ENCODE measurements at places on chromosomes 16 and 17.

GRCh38 chr17:50123649-50124349, 6.2 kb downstream of the SAMD14 start:
- DNase-seq: no peak

DNA sequence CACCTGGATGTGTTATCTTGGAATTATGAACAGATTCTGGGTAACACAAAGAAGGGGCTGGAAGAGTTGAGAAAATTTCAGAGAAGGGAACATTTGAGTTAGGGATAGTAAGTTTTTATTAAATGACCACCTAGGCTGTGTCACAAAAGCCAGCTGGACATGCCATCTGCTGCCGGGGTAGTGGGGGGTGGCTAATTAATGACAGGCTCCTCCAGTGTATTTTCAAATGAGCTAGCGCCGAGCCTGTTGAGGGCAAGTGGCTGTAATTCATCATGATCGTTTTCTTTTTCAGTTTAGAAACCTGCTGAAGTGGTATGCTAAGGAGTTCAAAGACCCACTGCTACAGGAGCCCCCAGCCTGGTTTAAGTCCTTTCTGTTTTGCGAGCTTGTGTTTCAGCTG, 6.2 kb downstream of the TMEM97 start:
- no peak for DNase-seq

DNA sequence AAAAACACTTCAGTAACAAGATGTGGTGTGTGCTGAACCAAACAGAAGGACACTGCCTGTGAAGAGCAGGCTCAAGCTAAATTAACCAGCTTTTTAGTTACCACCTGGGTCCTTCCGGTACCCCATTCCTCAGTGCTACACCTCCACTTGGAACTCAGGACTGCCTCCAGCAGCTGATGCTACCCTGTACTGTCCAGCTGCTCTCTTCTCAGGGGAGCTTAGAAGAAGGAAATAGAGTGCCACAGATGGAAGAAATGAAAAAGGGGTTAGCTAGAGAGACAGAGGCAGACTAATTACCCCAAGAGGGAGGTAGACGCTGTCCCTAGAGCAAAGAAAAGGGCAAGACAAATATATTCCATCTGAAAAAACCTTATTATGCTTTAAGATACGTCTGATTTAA, 5.7 kb downstream of the MED13 start:
- no peak for DNase-seq

DNA sequence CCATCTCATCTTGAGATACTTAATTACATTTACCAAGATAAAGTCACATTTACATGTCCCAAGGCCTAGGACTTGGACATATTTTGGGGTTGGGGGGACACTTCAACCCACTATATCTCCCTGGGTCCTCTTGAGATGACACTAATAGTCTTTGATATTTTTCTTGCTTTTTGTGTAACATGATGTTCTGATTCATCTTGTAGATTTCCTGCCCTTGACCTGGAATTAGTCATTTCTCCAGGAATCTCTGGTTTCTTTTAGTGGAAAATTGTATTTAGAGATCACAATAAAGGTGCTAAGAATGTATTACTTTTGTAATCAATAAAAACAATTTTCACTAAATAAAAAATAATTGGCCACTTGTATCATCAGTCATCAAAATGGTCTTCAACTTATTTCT, 157.3 kb downstream of the VPS53 start:
- DNase-seq: no peak

- DNase-seq: peak; percentile 83
Observed at GRCh38 chr16:69482410-69482991, 58.1 kb downstream of the CYB5B start.

- no peak for DNase-seq
Observed at GRCh38 chr16:49340466-49340865, 33.1 kb upstream of the C16orf78 start.

GRCh38 chr17:46875849-46876352, 24.5 kb downstream of the WNT9B start:
- no peak for DNase-seq

GRCh38 chr17:19016881-19017280, 12.3 kb upstream of the FAM83G start:
- no peak for DNase-seq

DNA sequence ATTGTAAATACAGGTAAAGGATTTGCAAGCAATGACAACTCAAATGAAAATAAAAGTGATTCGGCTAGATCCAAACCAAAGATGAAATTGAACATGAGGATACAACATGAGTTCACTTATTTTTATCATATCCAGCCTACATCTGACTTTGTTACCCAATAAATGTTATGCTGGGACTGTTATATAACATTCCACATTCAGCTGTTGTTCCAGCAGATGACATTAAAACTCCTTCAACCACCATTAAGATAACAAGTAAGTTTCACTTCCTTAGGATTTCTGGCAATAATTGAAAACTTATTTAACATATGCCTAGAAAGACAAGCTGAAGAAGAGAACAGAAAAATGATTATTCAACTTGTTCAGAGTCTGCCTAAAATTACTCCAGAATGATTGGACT, 729.4 kb downstream of the CDH11 start:
- DNase-seq: no peak

DNA sequence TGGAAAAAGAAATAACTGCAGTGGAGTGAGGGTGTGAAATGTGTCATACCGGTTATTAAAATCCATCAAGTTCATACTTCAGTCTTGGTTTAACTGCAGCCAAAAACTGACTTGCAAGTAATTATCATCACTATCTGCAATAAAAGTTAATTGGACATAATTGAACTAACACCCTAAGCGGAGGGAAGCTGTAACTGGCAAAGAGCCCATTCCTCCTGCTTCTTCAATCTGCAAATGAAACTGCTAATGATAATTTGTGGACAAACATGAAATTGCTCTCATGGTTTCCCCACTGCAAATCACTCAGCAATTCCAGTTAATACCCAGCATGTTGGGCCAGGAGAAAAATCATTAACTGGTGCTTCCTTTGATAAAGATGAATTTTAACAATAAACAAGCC, 46.5 kb downstream of the FAM222B start:
- no peak for DNase-seq

- DNase-seq: peak; percentile 71
Observed at GRCh38 chr16:4372578-4373355, 1.1 kb downstream of the VASN start.

- no peak for DNase-seq
Observed at GRCh38 chr16:22633799-22634198, 123.1 kb downstream of the NPIPB5 start.

DNA sequence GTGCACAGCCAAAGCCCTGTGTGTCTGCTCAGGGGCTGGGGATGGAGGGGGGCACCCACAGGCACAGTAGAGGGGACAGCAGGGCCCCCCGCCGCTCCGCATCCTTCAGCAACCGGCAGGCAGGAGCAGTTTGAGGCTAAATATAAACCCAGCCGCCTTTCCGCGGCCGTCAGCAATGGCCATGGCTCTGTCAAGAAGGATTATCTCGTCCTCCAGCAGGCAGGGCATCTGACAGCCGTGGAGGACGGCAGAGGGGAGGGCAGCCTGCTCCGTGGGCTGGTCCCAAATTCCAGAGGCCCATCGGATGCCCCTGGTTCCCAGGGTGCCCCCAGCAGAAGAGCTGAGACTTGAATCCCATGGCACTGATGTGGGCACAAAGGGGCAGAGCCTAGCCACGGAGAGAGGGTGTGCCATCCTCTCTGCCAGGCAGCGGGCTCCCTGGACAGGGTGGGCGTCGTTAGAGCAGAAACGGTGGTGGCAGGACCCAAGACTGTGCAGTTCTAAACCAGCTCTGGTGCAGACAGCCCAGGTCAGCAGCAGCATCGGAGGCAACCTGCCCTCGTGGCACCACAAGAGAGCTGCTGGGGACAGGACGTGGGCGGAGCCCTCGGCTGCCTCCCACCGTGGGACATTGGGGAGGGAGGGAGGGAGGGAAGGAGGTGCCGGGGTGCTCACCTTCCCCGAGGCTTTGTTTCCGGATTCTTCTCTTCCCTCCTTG, 198.8 kb upstream of the CIBAR2 start:
- DNase-seq: no peak

DNA sequence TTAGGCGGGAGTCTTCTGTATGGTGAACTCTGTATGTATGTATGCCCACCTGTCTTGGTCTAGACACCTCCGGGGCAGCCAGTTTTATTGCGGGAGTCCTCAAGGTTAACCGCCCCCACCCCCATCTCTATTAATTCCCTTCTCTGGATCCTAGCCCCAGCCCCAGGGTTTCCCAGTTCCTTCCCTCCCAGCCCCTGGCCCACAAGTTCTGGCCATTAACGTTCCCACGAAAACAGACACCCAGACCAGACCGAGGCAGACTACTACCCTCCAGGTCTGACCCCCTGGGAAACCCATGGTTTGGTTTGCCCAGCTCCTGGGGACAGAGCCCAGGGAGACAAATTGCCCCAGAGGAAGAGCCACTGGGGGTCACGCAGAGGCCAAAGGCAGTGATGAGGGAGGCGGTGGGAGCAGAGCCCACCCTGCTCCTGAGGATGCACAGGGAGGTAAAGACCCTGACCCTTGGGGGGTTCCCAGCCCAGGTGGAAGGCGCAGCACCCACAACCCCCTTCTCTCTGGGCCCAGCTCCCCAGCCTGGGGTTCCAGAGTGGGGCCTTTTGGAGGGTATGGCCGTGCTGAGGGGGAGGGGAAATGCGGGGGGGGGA, 8.5 kb downstream of the TBKBP1 start:
- DNase-seq: no peak

DNA sequence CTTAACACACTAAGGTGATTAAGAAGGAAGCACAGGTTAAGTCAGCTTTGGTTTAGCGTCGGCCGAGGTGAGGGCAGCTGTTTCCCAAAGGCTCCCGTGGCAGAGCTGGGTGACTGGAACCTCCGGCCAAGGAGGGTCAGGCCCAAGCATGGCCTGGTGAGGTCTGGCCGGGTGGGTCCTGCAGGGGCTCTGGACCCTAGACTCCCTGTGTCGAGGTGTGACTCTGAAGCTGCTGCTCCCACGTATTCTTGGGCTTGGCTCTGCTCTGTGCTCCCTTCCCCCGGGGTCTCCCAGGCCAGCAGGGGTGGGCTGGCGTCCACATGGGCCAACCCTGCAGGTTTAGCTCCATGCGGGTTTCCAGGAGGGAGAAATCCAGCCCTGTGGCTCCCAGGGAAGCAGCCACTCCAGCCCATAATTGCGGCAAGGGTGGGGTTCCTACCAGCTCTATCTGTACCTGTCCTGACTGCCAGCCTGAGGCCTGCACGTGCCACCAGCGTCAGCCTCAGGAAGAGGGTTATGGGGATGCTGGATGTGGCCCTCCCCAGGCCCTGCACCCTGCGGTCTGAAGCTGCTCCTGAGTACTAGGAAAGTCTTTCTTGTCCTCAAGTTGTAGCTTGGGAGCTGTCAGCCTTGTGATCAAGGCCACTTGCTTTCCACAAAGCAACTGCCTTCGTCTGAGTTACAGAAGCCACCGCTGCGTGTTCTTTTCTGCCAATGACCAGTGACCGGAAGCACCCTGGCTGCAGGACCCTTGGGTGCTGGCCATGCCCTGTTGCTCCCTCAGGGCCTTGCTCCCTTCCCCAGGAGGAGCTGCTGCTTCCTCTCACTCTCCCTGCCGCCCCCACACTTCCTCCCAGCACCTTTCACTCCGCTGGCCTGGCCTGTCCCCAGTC, 4.8 kb downstream of the CDK5R1 start:
- DNase-seq: no peak

GRCh38 chr16:65532846-65533245, 411.0 kb upstream of the CDH11 start:
- no peak for DNase-seq

- DNase-seq: peak; percentile 73
Observed at GRCh38 chr16:10923650-10924214, 18.5 kb downstream of the DEXI start.

GRCh38 chr17:38416840-38417209, 11.4 kb upstream of the ARHGAP23 start:
- DNase-seq: no peak

DNA sequence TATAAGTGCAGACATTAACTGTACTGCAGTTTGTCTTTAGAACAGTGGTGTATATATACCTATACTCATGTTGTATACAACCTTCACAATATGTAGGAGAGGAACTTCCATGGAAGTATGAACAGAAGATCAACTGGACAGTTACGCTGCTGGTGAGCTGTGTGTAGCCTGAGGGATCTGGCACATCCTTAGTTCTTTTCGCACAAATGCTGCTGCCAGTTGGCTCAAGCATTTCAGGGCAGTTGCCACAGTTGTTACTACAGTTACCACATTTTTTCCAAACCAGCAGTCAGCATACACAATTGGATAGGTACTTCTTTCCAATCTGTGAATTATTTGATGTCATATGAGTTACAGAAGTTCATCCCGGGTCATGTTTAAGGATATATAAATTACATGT, 539.6 kb upstream of the HSBP1 start:
- peak; percentile 57 for DNase-seq

DNA sequence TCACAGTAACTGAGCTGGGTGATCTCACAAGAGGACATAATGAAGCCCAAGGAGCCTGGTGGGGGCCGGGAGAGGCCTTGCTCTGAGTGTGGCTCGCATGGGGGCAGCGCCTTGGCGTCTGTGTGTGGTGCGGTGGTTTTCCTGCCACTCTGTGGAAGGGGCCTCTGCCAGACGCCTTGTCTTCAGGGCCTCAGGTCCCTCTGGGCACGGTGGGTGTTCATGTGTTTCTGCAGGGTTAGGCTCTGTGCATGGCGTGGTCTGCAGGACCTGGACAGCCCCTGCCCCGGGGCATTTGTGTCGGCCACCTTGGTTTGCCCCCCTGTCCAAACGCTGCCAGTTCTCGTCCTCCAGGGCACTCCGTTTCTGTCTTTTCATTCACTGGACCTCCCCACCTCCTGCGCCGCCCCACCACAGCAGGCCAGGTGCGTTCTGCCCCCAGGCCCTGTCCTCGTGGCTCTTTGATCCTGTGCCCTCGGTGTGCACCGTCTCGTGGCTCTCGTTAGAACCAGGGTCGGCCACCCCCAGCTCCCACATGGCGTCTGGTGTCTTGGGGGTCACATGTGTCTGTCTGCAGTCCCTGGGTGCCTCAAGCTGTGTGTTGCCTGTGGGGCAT, 43.7 kb upstream of the ZNF750 start:
- DNase-seq: no peak

DNA sequence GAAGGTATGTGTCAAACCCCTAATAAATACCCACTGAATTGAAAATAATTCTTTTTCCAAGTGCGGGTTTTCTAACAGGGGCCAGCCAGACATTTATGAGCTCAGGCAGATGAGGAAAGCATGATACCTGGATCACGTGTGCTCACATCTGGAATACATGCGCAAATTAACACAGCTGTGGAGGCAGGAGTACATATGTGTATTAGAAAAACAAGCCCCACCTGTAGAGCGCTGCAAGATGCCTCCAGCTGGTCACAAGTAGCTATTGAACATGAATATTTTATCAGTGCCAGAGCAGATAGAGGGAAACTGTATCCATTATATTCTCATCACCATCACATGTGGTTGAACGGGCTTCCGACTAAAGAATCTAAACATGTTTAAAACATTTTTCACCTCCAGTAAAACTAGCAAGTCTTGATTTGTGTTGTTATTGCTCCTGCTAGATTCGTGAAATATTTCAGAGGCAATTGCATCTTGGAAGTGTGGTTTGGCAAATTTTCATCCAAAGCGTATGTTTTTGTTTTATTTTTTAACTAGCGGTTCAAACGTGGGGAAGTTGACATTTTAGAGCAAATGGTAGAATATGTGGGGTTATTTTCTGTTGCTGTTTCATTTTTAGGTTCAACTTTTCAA, 482.8 kb downstream of the CDH13 start:
- DNase-seq: no peak

- DNase-seq: peak; percentile 15
Observed at GRCh38 chr17:81524865-81525159, 3.4 kb upstream of the FSCN2 start.

All from femur (tissue), 1 donor.